T-helper 22 cell (primary cell): ENCODE measurements at places on chromosomes 11 and 22.

GRCh38 chr11:2975594-2975993 is 16.5 kb downstream of the NAP1L4 start:
- peak; percentile 11 for DNase-seq

DNA sequence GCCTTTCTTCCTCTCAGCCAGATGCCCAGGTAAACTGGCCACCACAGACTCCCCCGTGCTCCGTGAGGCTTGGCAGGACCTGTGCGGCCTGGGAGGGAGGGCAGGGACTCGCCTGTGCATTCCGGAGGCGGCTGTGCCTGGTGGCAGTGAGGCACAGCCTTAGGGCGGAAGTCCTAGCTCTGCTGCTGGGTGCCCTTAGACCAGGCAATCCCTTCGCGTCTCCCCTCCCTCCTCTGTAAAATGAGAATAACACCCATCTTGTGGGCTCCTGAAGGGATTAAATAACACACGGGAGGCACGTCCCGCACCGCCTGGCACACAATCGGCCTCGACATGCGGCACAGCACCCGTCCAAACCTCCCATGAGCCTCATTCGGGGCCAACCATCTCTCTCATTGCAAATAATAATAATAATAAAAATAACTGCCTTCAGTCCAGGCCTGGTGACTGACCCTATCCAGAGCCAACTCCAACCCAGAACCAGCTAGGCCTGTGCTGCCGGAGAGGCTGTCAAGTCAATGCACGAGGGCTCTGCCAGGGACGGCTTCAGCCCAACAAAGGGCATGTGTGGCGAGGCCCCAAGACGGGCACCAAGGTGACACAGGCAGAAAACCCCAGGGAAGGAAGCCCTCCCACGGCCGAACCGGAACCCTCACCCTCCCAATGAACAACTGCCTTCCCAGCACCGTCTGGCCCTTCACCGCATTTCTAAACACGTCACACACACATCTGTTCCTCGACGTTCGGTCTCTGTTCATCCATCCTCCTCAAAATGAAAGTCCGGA is 8.2 kb downstream of the LTO1 start:
- no peak for DNase-seq

DNA sequence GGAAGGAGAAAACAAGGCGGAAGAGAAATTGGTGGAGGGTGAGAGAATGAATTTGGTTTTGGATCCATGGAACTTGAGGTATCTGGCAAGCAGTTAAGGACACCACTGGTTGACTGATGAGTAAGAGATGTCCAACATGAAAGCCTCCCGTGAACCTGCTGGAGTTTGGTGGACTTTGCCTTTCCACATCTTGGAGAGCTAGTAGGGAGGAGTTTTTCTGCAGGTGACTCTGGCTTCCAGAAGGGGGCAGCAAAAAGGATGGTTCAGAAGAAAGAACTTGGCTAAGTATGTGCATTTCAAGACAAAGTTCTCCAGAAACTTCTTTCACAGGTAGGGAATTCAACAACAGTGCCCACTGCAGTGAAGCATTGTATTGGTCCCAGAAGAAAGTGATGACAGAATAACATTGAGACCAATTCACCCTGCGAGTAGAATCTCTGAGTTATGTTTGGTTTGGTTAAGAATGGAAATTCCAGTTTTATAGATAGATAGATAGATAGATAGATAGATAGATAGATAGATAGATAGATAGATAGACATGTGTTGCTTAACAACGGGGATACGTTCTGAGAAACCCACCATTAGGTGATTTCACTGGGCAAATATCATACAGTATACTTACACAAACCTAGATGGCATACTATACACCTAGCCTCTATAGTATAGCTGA is 28.5 kb downstream of the DCDC1 start:
- no peak for DNase-seq

GRCh38 chr11:92224407-92225124 is at the start of gene FAT3:
TSS of gene FAT3 (plus strand) at chr11:92224818. CDS start at chr11:92352113, 127,295 bp downstream.
- no peak for DNase-seq

DNA sequence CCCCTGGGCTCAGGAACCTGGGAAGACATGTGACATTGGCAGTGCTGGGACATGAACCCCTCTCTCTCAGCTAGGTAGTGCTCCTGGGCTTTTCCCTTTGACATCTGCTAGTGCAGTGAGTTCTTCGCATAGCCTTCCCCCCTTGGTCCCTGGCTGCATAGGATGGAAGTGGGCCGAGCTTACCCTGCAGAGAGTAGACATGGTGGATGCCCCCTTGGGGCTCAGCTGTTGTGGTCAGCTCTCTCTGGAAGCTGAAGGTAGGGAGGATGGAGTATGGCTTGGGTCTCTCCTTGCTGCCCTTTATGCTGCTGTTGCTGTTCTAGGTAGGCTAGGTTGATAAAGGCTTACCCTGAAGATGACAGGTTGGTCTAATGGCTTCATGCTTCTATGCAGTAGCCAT is 92.1 kb downstream of the ZBTB16 start:
- no peak for DNase-seq

GRCh38 chr11:44627165-44627789 is 61.8 kb downstream of the CD82 start:
- no peak for DNase-seq

GRCh38 chr22:30947816-30948454 is 20.6 kb downstream of the MORC2 start:
- DNase-seq: no peak

DNA sequence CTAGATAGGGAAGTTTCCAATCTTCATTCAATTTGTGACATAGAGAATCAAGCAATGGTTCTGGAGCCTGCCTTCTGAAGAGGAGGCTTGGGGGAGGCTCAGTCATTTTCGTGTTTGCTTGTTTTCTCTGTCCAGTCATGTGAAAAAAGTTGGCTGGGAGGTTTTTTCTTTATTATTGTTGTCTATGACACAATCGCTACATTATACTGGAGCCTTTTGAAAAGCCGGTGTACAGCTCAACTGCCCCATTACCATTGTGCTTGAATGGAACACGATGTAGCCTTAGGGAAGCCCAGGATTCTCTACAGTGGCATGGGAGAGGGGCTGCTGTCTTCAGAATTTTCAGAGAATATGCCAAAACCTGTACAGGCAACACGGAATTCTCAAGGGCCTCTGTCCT is 57.9 kb upstream of the NCAM1 start:
- DNase-seq: no peak

GRCh38 chr22:28599693-28600092 is 79.9 kb downstream of the TTC28 start:
- no peak for DNase-seq

DNA sequence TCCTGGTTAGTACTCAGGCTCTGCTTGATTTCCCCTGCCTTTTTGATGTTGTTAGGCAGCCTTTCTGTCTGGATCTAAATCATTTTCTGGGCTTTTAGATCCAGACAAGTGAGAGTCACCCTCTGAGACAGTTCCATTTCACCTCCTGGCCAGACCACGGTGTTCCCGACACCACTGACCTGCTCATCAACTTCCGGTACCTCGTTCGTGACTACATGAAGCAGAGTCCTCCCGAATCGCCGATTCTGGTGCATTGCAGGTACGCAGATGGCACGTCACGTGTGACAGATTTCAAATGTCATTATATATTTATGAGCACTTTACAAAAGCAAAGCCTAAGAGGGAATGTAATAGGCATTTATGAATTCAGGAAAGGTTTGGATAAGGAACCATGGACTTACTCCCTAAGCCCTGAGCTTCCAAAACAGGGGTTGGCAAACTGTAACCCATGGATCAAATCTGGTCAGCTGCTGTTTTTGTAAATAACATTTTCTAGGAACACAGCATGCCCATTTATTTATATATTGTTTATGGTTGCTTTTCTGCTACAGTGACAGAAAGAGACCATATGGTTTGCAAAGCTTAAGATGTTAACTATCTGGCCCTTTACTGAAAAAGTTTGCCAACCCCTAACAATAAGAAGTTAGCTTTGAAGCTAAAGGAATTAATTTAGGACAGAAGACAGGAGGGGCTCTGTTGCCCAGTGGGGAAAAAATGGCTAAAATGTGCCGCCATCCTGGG is 53.1 kb upstream of the OR4B1 start:
- DNase-seq: no peak

GRCh38 chr11:18527512-18527911 is 770 bp upstream of the TSG101 start:
- no peak for DNase-seq

GRCh38 chr11:100980156-100980555 is 149.5 kb downstream of the PGR start:
- no peak for DNase-seq

DNA sequence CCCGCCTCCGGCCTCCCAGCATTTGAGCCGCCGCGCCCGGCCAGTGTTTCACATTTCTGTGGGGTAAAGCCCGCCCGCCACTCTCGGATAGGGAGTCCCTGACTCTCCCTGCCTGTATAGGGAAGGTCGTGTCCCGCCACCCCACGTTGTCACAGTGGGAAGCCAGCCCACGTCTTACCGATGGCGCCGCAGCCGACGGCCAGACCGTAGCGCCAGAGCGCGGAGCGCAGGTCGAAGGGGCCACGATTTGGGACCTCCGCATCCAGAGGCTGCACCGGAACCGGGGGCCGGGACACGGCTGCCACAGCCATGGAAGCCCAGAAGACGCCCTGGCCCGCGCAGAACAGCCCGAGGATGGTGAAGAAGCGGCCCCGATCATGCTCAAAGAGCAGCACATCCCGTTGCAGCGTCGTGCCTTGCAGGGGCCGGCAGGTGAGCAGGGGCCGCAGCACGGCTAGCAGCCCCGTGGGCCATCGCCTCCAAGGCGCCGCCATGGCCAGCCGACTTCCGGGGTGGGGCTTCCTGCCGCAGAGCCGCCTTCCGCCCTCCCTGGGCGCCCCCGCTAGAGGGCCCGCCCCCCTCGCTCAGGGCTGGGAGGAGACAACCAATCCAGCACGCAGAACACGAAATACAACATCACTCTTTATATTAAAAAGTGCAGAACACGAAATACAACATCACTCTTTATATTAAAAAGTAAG is at the start of gene TMEM223:
Gene TMEM223 (minus strand): TSS at position 506 of the 701 bp plus-strand sequence. CDS start 12 bp downstream, at position 494.
- DNase-seq: peak; percentile 82

- no peak for DNase-seq
Measured at GRCh38 chr11:115180272-115180671, 323.9 kb downstream of the CADM1 start.

DNA sequence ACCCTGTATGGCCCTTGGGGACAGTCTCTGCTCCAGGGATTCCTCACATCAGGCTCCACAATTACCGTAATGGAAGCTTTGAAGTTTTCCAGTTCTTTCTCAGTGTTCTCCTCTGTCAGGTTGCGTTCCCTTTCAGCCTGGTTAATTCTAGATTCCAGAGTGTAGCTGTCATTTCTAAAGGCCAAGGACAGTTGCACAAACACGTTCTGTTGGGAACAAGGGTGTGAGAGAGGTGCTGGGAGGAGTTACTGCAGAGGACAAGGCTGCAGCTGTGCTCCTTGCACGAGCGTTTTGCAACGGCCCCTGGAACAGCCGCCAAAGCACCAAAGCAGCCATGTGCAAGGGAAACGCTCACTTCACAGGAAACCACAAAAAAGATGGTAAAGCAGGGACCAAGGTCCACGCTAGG is 35.9 kb upstream of the LYVE1 start:
- DNase-seq: no peak

DNA sequence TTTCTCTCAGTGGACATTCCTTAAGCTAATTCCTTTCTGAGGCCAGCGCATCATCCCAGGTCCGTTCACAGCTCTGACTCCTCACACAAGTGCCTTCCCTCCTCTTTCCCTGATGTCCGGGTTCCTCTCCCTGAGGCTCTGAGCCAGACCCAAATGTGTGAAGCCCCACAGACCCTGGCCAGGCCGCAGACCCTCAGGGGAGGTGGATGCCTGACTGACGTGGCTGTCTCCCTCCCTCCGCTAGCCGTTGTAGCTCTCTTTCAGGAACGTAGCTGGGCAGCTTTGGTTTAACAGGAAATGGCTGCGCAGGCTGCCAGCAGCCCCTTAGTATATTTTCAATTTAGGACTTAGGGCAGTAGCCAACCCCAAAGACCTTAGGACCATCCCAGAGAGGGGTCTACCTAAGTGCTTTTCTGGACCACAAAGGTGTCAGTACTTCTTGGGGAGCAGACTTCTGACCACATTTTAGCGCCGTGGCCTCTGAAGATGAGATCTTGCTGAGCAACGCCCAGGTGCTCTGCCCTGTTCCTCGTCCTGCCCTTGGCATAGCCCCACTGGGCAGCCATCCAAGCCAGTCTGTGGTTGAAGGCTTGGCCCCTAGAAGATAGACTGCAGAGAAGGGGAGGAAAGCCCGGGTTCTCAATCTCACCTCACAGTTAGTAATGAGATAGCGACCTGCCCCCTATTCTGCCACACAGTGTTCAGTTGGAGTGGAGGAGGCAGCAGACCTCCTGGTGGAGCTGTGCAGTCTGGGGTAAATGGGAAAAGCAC is 27.0 kb downstream of the MYBPC3 start:
- no peak for DNase-seq

GRCh38 chr22:36457688-36458450 is 23.6 kb downstream of the TXN2 start:
- DNase-seq: no peak

GRCh38 chr11:76614471-76615179 is 55.9 kb downstream of the LRRC32 start:
- DNase-seq: no peak
